ENCODE measurements at places on chromosomes 13 and 19. TPM values are rescaled to one million over a fixed set of nuclear protein-coding genes. Genes with fewer than 3 reads are reported as not detected.

Gene C19orf73
- total RNA-seq, result 1.3 TPM

Gene SIGLEC5
- total RNA-seq, result not detected

Gene OBI1
- 9.3 TPM for total RNA-seq

Gene ZNF473
- 3.7 TPM for total RNA-seq

Gene ZNF491
- 3.1 TPM for total RNA-seq

Gene FPR1
- total RNA-seq, result 3.5 TPM

Gene ELSPBP1
- total RNA-seq, result not detected

Gene OR1M1
- not detected for total RNA-seq

Gene ZNF888
- 1.7 TPM for total RNA-seq

Gene SHISA2
- 0.11 TPM for total RNA-seq

Gene GTF2F2
- total RNA-seq, result 22.3 TPM

Data from Right ventricle myocardium superior (tissue), 1 donor.